Activated T-cell treated with anti-CD3 and anti-CD28 coated beads for 1 hour (primary cell): ENCODE measurements at places on chromosomes 4 and X.

DNA sequence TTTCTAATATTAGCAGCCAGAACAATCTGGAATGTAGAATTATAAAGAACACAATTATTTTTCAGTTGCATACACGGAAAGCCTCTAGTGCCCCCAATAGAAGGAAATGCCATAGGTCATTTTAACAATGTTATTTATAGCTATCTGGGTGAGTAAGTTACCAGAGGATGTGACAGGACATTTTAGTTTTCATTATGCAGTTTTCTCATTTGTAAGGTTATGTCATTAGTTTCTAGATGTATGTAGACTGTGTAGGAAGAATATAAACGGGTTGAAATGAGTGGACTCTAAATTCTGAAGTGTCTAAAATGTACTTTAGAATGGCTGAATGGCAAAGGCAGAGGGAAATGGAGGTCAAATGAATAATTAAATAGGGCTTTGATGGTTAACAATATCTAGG lies 213.3 kb downstream of the DTHD1 start:
- DNase-seq = no peak

DNA sequence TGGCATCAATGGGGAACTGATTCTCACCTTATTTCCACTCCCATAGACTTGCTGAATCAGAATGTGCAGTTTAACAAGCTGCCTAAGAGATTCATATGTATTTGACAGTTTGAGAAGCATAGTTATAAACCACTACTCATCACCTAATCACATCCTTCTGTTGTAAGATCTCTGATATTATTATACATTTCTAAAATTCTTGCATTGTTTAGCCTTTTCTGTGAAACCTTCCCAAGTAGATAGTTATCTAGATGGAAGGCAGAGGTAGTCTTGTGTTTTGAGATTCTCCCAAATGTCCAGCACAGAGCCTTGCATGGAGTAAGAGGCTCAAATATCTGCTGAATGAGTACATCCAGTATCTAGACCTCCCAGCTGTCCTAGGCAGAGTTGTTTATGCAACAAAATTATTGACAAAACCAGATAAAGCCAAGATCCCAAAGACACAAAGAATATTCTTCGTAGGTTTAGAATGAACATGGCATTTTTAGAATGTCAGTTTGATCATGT lies 227.3 kb downstream of the KDR start:
- no peak for DNase-seq

- DNase-seq = no peak
Observed at GRCh38 chr4:120636120-120636630, 286.4 kb downstream of the PRDM5 start.

- DNase-seq = no peak
Observed at GRCh38 chr4:155602351-155603140, 64.1 kb upstream of the GUCY1A1 start.

GRCh38 chr4:159685340-159686092 lies 582.6 kb downstream of the RAPGEF2 start:
- DNase-seq = no peak

GRCh38 chr4:101464596-101464995 lies 117.3 kb upstream of the PPP3CA start:
- DNase-seq = no peak

DNA sequence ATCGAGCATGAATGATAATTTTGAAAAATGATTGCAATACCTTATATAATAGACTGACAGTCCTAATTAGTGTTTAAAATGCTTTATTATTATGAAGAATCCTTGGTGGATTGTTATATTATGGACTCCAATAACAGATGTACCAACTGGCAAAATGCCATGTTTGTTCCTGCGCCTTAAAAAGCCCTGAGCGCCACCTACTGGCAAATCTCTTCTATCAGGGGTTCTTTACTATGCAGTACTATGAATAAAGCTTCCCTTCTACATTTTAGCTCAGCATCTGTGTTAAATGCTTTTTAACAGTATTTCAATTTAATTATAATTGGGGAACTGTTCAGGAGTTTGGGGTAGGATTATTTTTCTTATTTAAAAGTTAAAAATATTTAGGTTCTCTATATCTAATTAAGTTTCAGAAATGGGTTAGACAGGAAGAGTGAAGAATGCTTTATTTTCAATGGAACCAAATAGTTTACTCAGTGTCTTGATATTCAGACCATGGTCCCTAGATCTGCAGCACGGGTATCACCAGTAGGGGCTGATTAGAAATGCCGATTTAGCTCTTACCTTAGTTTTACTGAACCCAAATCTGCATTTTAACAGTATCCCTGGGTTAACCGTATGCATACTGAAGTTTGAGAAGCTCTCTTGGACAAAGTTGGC lies 20.0 kb downstream of the CFAP97 start:
- peak; percentile 75 for DNase-seq

GRCh38 chrX:25096522-25097045 lies 80.8 kb upstream of the ARX start:
- no peak for DNase-seq

DNA sequence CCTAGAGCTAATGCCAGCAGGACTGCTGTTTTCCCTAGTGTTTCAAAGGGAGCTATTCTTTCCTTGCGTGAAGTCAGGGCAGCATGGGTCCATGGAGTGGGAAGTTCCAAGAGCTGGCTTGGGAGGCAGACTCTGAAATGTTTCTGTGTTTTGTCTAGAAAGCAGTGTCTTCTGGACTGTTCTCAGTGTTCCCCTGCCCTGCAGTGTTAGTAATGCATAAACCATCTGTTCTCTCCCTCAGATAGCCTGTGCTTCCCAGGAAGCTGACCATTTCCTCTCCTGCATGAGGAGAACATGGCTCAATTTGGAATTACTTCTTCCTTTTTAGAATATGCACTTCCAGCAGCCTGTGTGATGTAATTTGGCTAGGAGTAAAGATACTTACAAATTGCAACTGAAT lies 116.7 kb upstream of the CXCL13 start:
- DNase-seq = no peak

GRCh38 chr4:108559068-108559793 lies 61.1 kb upstream of the RPL34 start:
- DNase-seq = no peak

- DNase-seq = no peak
Observed at GRCh38 chr4:183499389-183499788, 5.5 kb upstream of the ING2 start.

DNA sequence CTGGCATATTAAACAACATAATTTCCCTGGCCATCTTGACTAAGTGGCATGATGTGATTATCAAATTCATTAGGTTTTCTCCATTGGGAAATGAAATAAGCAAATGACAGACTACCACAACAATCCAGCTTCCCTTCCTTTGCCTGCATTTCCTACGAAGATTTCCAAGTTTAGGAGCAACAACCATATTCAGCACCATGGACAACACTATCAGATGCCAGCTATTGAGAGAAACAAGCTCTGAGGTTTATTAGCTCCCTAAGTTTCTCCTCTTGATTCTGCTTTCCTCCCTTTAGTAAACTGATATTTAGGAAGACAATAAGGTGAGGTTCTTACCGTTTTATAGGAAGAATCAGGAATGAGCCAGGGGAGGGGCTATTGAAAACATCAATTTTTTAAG lies 36.2 kb downstream of the DCX start:
- no peak for DNase-seq

GRCh38 chrX:133606990-133607389 lies 191.7 kb upstream of the GPC4 start:
- no peak for DNase-seq

DNA sequence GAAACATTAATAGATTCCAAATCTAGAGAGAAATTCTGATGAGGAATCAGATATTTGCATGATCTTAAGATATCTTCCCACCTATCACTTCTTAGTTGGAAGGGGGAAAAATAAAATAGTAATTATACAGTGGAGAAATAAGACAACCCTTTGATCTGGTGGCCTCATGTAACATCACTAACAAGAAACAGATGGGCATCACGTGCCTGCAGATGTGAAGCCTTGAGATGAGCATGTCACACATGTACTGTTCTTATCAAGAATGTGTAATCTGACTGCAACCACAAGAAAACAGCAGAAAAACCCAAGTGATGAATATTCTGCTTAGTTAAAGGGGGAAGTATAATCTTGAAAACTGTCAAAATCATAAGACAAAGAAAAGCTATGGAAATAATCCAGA lies 31.4 kb upstream of the NKX6-1 start:
- no peak for DNase-seq

- DNase-seq = no peak
Observed at GRCh38 chr4:175459571-175459970, 352.5 kb downstream of the GPM6A start.

GRCh38 chr4:61500883-61501282 lies 300.8 kb downstream of the ADGRL3 start:
- no peak for DNase-seq

- DNase-seq = no peak
Observed at GRCh38 chr4:128388352-128388630, 100.7 kb upstream of the PGRMC2 start.
